GM12892 (cell line): ENCODE measurements at places on chromosomes 5 and 9.

GRCh38 chr9:70168521-70168920 is 90.3 kb upstream of the SMC5 start:
- DNase-seq, result no peak

DNA sequence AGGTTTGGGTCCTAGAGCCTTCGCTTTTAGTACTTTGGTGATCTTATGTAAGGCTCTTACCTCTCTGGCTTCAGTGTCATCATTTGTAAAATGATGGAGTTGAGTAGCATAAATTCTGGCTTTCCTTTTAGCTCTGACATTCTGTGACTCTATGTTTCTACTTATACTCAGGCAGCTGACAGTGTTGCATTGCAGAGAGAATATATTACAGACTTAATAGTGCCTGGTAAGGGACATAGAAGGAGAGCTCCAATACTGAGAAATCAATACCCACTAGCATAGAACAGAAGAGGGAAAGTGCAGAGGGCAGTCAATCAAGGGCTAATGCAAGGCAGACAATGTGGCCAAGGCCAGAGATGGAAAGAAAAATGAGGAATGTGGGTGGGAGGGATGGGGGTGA is 371.4 kb upstream of the TLE4 start:
- DNase-seq, result no peak

GRCh38 chr9:110156902-110157301 is 51.1 kb downstream of the C9orf152 start:
- no peak for DNase-seq

DNA sequence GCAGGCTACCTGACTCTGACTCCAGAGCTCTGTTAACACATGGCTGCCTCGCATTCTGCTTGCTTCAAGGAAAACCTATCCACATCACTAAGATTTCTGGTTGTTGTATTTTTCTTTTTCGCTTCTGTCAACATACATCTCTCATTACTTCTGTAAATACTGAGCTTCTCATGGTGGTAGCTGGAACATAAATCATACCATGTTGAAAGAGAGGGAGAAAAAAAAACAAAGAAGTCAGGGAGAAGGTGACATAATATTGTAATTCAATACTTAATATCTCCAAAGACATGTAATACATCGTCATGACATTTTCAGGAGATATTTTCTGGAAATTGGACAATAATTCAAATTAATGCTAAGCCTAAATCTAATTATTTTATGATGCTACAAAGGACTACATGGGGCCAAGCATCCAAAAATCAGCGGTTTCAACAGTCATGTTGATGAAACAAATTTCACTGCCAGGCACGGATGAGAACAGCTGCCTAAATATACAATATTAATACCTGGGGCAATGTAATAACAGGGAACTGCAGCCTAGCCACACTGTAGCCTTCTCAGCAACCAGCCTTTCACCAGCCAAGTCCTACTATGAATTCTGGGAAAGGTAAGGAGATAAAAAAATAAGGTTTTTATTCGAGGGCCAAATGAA is 332.0 kb downstream of the TRIM32 start:
- DNase-seq, result no peak

- DNase-seq, result no peak
Observed at GRCh38 chr9:133426011-133426410, 3.8 kb downstream of the ADAMTS13 start.

- no peak for DNase-seq
Observed at GRCh38 chr5:123150089-123150488, 61.0 kb downstream of the PRDM6 start.

DNA sequence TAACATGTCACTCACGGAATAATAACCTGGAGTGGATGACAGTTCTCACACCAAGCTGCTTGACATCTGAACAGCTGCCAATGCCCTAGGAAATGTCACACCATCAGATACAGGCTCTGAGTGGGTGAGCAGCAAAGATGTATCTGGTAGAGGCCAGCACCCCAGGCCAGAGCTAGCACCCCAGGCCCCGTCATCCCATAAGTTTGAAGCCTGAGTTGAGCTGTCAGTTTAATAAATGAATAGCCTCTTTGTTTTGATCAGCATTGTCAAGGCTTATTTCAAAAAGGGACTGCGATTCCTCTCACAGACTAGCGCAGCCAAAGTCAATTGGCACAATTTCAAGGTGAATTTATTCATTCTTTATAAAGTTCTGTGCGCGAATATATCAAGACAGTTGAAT is 1327.1 kb downstream of the MAT2B start:
- DNase-seq, result no peak

- DNase-seq, result no peak
Observed at GRCh38 chr9:38347271-38347671, 45.2 kb upstream of the ALDH1B1 start.

DNA sequence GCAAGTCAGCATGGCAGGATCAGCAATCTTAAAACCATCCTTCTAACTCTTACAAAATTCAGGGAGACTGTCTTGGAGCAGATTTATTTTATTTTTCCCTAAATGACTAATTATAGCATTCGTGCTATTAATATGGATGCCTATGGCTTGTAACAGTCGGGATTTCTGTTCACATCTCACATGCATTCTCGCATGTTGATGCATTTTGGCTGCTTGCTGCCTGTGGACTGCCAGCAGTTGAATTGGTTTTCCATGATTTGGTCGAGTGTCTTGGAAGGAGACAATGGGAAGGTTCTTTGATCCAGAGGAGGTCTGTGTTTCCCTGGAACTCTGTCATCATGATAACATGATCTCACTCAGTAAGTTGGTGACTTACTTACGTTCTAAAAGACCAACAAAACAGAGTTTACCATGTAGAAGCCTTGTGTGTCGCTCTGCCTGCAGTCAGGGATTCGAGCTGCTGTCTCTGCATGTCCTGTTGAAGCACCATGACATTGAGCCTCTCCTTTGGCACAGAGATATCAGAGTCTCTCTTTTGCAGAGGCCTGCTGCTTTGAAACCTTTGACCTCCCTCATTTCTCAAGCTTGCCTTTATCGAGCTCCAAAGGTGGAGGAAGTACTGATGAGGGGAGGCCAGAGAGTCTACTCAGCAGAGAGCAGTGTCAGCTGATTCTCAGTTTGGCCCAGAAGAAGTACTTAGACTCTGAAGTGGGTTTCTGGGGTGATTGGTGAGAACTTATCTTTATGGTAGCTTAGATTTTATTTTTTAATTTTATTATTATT is 82.4 kb downstream of the ARHGAP26 start:
- no peak for DNase-seq

DNA sequence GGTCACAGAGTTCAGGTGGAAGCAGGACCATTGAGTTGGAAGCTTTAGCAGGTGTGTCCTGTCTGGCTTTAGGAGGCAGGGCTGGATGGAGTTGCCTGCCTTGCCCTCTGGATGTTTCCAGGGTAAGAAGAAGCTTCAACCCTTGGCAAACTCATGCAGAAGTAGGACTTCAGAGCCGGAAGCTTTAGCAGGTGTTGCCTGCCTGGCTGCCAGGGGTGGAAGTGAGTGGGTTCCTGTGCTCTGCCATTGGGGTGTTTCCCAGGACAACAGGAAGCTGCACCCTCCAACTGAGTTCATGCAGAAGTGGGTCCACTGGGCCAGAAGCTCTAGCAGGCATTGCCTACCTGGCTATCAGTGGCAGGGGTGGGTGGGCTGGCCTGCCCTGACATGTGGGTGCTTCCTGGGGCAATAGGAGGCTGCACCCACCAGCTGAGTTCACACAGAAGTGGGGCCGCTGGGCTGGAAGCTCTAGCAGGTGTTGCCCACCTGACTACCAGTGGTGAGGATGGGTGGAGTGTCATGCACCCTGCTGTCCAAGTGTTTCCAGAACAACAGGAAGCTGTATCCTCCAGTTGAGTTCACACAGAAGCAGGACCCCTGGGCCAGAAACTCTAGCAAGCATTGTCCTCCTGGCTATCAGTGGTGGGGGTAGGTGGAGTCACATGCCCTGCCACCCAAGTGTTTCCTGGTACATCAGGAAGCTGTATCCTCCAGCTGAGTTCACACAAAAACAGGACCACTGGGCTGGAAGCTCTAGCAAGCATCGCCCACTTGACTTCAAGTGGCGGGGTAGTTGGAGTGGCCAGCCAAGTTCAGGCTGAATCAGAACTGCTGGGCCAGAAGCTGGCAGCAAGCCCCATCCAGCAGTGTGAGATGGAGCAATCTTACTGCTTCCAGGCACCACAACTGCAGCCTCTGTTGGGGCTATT is 24.6 kb downstream of the LOX start:
- DNase-seq, result no peak

- no peak for DNase-seq
Observed at GRCh38 chr9:86242071-86242470, 17.4 kb downstream of the C9orf153 start.

GRCh38 chr9:129182625-129183494 is 4.8 kb upstream of the IER5L start:
- DNase-seq, result no peak

DNA sequence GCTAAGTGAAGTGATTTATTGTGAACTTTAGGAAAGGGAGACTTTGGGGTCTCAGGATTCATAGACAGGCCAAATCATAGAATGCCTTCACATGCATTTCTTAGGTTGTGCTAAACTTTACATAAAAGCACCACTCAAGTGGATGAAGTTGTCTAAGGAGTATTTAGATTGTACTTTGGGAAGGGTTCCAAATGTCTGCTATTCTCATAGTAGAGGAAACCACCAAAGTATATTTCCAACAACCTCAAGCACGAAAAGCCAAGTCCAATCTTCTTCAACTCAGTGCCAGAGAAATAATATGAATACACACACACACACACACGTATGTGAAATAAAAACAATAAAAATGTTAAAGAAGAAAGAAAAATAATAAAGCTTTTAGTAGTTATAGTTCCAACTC is 41.8 kb downstream of the ENC1 start:
- DNase-seq, result no peak

DNA sequence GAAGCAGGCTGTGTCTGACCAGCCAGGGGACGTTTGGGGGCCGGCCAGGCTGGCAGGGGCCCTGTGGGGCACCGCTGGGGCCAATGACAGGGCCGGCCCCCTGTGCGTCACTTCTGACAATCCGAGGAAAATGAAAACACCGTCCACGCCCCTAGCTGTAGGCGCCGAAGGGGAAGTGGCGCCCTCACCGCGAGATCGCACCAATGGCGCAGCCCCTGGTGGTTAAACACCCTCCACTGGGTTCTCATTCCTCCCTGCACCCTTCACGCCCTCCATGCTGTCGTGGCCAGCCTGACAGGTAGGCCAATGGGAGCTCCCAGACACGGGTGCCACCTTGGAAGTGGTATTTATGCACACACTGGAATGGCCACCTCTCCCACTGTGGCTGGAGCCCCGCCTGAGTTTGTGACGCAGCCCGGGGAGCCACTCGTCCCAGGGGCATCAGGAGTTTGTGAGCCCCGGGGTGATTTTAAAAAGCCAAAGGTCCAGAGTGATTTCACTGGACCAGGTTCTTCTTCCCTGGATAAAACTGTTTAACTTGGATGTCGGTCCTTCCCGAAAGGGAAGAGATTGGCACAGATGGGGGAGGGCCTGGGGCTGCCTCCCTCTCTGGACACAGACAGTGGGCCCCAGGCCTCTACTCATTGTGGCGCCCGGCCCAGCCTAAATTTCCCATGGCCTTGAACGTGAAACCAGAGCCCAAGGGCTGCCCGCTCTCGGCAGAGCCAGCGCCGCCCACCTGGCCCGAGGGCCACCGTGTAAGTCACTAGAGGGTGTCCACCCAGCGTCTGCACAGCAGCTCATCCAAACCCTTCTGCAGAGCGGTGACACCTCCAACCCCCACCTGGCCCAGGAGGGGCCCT is 49.7 kb downstream of the NKD2 start:
- DNase-seq, result no peak

DNA sequence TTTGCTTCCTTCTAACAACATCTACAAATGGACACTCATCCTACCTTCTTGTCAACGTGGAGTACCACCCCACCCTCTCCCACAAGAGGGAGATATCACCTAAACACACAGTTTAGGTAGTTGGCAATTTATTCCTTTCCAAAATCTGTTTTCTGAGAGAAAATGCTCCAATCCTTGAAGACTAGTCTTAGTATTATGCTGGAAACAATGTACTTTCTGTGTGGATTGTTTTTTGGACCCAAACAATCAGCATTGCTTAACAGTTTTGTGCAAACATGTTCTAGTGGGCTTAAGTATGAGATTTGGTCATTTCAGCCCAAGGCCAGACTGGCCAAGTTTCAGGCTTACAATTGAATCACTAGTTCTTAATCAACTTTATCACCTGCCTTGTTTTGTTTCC is 359.1 kb downstream of the ARHGEF28 start:
- DNase-seq, result no peak

GRCh38 chr5:122163121-122164069 is 34.0 kb downstream of the ZNF474 start:
- DNase-seq, result no peak

DNA sequence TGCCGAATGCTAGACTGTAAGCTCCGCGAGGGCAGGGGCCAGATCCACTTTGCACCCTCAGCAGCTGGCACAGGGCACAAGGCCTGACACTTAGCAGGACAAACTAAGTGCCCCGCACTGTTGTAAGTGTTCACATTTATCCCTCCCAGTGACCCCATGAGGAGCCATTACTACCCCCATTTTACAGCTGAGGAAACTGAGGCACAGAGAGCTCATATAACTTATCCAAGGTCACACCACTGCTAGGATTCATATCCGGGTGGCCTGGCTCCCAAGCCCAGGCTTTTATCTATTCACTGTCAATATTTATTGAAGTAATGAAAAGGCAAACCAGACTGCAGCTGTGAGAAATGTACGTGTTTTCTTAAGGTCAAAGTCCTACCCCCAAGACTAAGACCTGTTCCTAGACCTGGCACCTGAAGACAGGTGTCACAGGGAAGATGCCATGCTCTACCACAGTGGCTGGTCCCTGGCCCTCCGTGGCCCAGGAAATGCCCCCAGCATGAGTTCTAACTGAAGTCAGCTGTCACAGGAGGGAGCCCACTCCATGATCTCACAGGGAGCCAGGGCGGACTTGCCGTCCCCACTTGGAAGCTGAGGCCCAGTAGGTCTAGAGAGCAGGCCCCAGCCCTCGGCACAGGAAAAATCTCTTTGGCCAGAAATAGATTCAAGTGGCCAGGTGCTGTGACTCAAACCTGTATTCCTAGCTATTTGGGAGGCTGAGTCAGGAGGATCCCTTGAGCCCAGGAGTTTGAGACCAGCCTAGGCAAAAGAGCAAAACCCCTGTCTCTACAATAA is 74.7 kb upstream of the IL17B start:
- DNase-seq, result no peak

GRCh38 chr9:92324889-92325268 is 271 bp downstream of the NOL8 start:
- peak; percentile 6 for DNase-seq

DNA sequence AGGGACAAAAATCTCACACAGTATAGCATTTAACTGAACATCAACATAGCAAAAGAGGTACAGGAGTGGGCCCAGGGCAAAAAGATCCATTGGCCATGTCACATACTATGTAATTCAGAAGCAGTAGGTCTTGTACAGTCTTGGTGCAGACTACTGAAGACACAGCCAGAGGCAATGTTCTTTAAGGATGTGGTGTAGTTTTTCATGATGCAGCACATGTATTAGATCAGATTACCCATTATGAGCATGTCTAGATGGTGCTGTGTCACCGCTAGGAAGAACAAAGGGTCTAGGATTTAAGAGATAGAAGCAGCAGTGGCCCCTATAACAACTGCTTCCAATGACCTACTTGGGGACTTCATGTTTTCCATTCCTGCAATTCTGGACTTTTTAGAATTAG is 610.4 kb upstream of the MEF2C start:
- no peak for DNase-seq
